ENCODE measurements at places on chromosomes 5 and 9.

GRCh38 chr9:31588006-31588405 lies 796.4 kb upstream of the ACO1 start:
- no peak for DNase-seq

DNA sequence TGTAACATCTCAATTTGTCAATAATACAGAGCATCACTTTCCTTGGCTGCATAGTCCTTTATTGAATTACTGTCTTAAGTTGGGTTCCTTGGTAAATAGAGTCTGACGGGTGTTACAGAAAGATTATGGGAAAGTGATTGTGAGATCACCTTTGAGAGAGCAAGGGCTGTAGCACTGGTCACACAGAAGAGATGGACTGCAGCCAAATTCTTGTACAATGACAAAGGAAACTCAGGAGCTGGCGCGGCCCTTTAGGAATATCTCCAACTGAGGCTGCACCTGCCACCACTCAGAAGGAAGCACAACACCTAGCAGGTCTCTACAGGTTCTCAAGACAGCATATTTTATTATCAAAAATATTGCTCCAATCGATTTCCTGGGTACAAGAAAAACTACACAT lies 350.0 kb upstream of the ISL1 start:
- DNase-seq, result no peak

DNA sequence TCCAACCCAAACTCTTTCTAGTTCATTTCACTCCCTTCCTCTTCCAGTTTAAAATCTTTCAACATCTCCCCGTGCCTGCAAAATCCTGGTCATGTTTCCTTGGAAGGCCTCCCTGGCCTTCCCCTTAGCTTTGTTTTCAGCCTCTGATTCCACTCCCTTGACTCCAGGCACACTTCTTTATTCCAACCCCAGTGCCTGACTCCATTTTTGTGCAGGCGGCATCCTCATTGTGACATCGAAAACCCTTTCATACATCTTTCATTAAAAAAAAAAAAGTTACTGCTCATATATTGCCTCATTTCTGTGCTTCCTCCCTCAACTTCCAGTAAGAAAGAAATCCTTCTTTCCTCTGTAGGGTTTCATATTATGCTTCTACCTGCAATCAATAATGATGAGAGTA lies 7.1 kb upstream of the TNFSF8 start:
- no peak for DNase-seq

- DNase-seq, result no peak
These were observed 1541.1 kb upstream of the WWC1 start for GRCh38 chr5:166750376-166750775.

DNA sequence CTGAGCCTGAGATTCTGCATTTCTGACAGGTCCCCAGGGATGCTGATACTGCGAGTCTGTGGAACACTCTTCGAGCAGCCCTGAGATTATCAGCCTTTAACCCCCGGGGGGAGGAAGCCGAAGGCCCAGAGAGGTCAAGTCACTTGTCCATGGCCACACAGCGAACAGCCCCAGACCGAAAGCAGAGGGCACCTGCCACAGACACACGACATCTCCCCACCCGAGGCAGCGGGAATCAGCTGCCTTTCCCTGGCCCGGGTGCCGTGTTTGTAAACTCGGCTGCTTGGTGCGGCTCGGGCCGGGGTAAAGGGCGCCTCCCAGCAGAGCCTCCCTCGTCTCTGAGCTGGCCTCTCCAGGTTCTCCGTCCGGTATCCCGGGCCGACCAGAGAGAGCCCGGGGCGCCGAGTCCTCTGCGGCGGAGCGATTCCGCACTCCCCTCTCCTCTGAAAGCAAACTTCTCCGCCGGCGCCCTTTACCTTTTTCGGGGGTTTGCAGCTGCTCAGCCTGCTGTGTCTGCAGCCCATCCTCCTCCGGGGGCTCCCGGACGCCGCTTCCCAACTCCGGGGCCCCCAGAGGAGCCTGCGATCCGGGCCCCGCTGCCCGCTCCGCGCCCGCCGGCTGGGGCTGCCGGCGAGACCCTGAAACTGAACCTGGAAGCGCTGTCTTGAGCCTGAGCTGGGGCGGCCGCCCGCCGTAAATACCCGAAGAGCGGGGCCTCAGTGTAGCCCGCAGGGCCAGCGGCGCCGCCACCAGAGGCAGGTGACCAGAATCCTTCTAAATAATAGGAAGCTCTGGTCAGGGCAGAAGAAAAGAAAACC lies at the start of gene CCDC69:
Gene CCDC69 (minus strand): TSS at position 646 of the 818 bp plus-strand sequence. CDS start 122 bp downstream, at position 524.
- no peak for DNase-seq

- no peak for DNase-seq
These were observed 55.8 kb downstream of the ANXA2R start for GRCh38 chr5:42984307-42984706.

- DNase-seq, result no peak
These were observed 626 bp upstream of the FST start for GRCh38 chr5:53479590-53480415.

GRCh38 chr5:180673371-180674089 lies 24.1 kb upstream of the FLT4 start:
- DNase-seq, result no peak

DNA sequence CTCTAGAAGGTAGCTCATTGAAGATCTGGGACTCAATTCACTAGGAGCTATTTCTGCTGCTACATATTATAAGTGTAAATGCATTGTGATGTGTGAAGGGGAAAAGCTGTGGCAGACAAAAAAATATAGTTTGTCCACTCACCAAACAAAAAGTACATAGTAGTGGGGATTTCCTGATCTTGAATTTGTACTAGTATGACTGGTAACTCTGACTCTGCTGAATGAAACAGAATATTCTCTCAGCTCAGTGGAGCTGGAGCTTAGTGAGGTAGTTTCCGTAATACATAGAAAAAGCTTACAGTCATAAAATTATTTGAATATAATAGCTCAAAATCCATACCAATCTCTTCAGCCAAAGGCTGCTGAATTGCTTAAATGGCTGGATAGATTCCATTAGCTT lies 455.6 kb upstream of the CD180 start:
- no peak for DNase-seq

- no peak for DNase-seq
These were observed 3.1 kb downstream of the KLF9 start for GRCh38 chr9:70411121-70411929.

DNA sequence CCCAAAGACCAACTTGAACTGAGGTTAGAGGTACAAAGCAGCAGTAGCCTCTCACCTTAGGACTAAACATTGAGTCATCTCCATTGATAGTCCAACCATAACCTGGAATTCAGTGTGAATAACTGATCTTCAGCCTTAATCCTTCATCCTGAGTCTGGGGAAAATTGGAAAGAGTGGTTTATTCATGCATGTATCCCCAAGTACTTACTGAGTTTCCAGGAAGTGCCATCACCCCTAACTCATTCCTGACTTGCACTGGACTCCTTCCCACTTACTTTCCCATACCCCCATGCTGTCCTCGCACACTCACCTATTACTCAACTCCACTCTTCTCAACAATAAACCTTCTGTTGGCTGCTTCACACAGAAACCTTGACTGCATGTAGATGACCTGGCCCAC lies 161.4 kb upstream of the ZNF462 start:
- DNase-seq, result no peak

DNA sequence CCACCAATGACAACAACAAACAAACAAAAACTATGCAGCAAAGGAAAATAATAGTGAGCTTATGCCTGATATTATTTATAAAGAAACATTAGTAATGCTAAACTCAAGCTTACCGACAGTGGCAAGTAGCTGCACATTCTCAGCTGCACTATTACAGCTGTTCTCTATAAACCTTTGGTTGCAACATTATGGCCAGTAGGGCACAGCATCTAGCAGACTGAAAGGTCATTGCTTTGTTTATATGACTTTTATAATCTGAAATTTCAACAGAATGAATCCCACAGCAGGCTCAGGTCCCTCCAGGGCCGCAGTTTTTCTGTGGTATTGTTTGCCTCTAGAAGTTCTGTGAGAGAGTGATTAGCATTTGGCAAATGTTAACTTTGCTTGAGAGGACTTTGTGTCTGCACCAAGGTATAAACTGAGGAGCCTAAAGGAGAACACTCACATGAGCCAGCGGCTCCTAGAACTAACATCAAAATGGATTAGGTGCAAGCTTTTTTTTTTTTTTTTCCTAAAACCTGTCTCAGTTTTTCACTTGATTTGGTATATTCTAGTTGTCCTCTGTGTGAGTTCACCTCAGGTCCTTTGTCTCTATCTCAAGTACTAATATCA lies 58.3 kb downstream of the IZUMO3 start:
- DNase-seq, result no peak

DNA sequence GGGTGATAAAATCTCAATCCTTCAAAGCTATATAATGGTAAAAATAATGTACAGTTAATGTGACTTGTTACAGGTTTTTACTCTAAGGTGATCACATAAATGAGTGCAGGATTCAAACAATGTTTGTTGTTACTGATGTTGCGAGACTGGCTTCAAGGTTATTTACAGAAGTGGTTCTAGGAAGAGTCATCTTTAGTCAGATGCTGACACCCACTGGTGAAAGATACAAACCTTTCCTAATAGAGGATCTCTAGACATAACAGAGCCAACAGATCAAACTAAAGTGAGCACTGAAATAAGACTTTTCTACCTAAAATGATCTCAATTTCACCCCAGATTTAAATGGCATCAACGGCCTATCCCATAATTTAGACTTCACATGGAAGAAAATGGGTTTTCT lies 20.2 kb downstream of the ARSB start:
- DNase-seq, result peak; percentile 27

DNA sequence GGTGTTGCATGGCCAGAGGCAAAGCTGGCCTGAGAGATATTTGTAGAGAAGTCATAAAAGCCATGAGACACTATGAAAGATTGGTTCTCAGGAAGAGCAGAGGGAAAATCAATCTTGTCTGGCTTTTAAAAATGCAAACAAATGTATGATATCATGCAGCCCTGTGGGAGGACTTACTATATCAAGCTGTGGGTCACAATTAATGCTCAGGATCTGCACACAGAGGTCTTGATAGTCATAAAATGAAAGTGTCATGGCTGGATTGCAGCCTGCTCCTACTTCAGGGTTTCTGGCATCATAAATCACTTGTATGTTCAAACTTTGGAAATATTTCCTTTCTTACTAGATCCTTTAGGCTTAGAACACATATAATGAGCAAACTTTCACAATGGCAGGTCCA lies 151.5 kb downstream of the SEMA6A start:
- no peak for DNase-seq

DNA sequence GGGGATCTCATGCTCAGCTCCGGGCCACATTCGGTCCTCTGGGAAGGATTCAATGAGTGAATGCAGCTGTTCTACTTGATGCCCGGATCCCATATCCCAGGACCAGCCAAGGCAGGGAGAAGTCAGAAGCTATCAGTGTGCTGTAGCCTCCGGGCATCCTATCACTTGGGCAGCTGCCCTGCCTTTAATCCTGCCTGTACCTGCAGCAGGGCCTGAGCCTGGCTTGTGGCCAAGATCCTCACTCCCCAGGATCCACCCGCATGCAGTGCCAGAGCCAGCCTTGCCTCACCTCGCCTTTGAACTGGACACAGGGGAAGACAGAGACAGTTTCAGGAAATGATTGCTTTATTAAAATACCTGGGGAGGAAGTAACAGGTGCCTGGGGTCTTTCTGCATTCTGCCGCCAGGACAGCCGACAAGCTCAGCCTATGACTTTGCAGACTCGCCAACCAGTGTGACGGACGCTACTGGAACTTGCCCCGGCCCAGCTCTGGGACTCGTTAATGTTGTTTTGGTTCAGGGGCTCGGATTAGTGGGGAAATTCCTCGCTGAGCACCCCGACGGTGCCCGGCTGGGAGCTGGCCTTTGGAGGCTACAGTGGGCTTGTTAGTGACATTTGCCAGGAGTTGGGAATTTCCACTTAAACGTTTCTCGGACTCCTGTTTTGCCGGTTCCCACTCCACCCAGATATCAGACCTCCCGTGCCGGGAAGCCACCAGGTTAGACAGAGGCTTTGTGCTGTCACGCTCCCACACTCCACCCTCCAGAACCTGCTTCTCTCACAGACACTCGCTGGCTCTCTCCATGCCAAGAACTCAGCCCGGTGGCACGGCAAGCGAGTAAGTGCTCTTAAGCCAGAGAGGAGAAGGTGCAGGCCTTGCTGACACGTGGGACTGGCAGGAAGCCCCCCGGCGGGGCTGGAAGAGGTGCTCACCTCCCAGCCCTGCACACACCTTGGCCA lies 721 bp downstream of the PTGES start:
- DNase-seq, result no peak

- DNase-seq, result no peak
These were observed 103.5 kb upstream of the ARRDC3 start for GRCh38 chr5:91486638-91487037.

GRCh38 chr9:93118863-93119702 lies 15.0 kb downstream of the NINJ1 start:
- DNase-seq, result no peak

GRCh38 chr5:153938191-153938842 lies 100.4 kb downstream of the FAM114A2 start:
- no peak for DNase-seq

GRCh38 chr9:91583966-91584365 lies 160.3 kb upstream of the NFIL3 start:
- no peak for DNase-seq

DNA sequence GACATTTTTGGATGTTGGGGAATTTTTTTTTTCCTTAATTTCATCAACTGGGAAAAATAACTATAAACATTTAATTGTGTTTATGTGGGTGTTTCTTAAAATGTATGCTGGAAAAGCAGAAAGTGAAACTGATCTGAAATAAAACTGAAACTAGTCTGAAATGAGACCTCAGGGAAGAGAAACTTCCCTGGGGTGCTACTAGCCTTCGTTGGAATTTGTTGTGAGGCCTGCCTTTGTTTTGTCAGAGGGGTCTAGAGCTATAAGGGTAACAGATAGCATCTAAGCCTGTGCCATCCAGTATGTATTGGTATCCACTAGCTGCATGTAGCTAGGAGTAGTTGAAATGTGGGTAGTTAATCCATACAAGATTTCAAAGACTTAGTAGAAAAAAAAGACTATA lies 10.4 kb downstream of the ZNF618 start:
- no peak for DNase-seq

DNA sequence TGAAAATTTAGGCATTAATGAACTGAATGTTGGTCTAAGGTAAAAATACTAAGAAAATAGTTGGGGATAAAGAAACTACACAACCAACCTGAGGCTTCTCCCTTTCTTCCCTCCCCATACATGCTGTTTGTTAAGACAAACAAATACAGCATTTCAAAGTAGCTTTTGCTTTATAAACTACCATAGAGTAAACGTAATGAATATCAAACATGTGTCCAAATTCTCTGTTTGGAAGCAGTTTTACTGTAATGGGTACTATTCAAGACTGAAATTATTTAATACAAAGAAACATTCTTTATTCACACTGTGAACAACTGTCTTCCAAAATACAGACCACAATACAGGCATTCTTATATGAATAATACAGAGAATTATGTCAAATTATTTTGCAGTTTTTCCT lies 52.0 kb downstream of the SLC44A1 start:
- DNase-seq, result no peak

- no peak for DNase-seq
These were observed 3.6 kb upstream of the S1PR3 start for GRCh38 chr9:88987661-88988060.

- DNase-seq, result no peak
These were observed 167.9 kb downstream of the DENND1A start for GRCh38 chr9:123761905-123762605.

GRCh38 chr9:93861736-93862358 lies 93.3 kb downstream of the BARX1 start:
- DNase-seq, result no peak

GRCh38 chr5:132457371-132458225 lies 33.0 kb downstream of the IRF1 start:
- DNase-seq, result no peak

GRCh38 chr5:173809014-173809413 lies 79.1 kb upstream of the CPEB4 start:
- DNase-seq, result no peak

- DNase-seq, result no peak
These were observed 367.2 kb downstream of the RASEF start for GRCh38 chr9:82695704-82696103.

GRCh38 chr9:131092548-131093440 lies 3.5 kb upstream of the AIF1L start:
- DNase-seq, result no peak

Data from NCI-H2081 treated with DMSO at 0.1 percent for 48 hours (cell line).